ENCODE measurements at places on chromosomes 11 and 22.

- DNase-seq: no peak
Observed at GRCh38 chr22:36377022-36377631, 10.6 kb downstream of the MYH9 start.

GRCh38 chr11:44862558-44863101 is 88.1 kb downstream of the TP53I11 start:
- no peak for DNase-seq

- peak; percentile 29 for DNase-seq
Observed at GRCh38 chr11:69000831-69001242, 12.2 kb downstream of the MRGPRF start.

DNA sequence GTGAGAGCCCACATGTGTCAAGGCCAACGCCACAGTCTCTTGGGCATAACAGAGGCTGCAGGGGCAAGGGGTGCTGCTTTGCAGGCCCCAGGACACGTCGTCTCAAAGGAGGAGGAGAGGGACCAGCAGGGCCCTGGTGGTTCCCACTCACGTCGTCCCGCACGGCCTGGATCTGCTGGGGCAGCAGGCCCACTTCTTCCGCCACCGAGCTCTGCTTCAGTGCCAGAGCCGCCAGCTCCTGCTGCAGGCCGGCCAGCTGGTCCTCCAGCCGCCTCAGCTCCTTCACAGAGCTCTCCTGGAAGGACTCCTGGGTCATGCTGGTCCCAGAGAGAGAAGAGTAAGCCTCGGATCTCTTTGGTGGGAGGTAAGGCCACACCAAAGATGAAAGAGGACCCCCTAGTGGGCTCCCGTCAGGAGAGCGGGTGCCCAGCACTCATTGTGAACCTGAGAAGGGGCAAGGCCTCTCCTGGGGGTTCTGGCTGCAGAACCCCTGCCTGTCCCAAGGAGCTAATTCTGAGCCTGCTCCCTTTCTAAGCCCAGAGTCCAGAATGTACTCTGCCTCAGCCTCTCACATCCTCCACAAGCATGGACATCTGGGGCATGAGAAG is 15.6 kb downstream of the SUN2 start:
- no peak for DNase-seq

DNA sequence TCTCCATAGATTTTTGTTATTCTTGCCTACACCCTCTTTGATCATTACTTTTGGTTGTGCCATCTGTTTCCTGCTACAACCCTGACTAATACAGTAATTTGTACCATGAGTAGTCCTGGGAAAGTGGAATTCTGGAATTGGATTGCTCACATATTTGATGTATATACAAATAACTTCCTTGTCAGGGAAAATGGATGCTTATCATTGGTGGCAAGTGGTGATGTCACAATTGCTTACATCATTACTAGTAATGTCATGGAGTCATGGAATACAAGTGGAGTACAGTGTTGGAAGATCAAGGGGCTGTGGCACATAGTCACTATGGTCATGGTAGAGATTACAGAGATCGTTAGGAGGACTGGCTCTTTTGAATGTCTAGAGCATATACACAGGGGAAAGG is 24.4 kb downstream of the AASDHPPT start:
- no peak for DNase-seq

- DNase-seq: no peak
Observed at GRCh38 chr11:117687776-117688175, 109.2 kb downstream of the DSCAML1 start.

DNA sequence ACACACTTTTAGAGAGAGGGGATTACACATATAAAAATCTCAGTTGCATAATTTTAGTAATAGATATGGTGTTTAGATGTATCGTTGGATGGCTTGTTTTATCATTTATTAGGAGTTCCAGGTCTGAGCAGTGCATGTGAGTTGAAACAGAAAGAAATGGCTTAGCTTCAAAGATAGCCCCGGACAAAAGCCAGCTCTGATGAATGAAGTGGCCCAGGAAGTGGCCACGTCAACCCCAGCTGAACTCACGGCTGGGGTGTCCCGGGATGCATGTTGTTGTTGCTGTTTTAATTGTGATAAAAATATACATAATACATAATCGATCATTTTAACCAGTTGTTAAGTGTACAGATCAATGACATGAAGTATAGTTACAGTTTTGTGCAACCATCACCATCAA is 1513.6 kb downstream of the BRD1 start:
- DNase-seq: no peak

GRCh38 chr11:9038541-9038940 is 34.7 kb upstream of the NRIP3 start:
- DNase-seq: no peak

DNA sequence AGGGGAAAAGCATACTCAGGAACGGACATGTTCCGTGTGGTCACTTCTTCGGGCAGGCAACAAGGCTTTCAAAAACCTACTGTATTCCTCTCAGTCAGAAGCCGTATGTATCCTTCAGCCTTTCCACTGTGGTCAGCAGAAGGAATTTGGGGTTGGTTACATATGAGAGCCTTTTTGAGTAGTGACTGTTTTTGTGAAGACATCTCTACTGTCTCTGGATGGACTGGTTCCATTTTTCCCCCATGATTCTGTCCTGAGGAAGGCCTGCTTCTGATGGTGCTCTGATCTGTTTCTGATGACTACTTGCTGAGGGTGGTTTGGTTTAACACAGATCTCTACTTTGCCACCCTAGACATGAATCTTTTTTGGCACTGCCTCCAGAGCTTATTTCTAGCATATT is 63.7 kb upstream of the HORMAD2 start:
- no peak for DNase-seq

DNA sequence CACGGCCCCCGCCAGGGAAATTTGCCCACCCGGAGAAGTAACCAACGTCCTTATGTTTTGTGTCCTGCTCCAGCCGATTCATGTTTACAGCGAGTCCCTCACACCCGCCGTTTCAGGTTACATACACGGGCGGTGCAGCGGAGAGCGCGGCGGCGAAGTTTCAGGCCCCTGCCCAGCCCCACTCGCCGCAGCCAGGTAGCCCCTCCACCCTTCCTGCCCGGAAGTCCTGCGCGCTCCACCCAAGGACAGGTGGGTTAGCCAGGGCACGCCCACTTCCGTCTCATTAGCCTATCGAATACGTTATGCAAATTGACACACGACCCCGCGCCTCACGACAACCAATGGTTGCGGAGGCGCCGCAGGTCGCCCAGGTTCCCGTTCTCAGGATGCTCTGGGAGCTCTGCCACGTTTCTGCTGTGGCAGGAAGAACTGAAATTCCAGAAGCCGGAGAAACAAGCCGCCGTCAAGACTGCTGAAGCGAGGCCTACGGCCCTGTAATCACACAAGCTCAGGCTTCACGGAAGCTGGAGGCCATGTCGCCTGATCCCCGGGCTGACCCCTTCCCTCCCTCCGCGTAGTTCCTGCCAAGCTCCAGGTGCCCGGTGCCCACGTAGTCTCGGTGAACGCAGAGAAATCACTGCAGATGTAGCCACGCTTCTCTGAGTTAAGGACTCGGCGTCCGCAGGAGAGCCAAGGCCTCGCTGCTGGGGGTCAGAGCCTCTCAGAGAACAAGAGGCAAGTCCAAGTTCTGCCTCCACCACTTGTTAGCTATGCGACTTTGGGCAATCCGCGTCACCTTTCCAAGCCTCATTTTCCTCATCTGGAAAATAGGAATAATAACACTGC is 22.4 kb upstream of the MYH9 start:
- no peak for DNase-seq

DNA sequence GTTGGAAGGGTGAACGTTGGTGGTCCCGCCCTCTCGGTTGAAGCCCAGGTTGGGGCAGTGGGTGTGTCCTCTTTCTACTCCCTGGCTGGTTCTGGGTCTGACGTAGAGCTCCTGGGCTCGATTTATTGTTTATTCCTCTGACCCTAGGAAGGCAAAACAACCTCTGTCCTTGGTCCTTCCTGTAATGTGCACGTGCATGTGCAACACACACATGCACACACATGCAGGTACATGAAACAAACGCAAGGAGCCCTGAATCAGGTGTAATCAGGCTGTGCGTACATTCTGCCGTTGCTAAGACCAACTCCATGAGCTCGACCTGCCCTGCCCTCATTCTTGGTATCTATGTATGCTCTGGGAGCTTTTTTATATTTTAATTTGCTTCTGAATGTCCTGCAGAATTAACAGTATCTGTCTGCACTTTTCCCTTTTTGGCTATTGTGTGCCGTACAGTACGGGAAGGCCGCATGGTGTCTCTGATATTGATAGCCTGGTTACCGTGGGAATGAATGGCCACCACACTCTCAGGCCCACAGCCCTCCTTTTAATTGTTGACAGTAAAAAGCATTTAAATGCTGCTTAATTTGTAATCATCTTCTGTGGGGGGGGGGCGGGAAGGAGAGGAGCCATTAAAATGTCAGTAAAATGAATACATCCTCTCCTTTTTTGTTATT is 66.0 kb upstream of the NNMT start:
- no peak for DNase-seq

DNA sequence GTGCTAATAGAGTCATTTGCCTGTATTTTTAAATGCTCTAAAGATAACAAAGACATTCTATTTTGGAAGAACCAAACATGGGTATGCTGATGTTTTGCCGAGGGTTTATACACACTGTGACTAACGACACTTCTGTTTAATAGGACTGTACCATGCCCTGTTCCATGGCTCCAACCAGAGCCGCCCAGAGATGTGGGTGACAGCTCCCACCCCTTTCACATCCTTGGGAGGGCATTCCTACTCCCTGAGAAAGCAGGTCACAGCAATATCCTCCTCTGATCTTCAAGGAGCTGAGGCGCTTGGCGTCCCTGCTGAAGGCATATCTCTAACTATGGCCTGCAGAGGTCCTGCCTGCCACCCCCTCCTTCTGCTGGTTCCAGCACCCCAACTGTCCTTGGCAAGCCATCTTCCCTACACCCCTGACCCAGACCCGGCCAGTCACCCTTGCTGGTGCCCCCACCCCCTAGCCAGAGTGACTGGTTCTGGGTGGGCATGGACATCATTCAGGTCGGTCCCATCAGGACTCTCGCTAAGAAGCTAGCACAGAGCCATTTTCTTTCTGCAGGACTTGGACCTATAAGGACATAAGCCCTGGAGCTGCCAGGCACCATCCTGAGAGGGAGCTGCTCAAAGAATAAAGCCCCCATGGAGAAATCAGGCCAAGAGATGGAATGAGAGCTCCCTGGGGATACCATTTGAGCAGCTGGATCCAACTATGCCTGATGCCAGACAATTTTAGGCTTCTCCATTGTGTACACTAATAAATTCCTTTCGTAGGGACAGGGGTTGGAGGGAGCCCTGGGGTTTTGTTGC is 381.3 kb downstream of the CTTN start:
- no peak for DNase-seq

- no peak for DNase-seq
Observed at GRCh38 chr11:115499241-115499799, 4.9 kb downstream of the CADM1 start.

GRCh38 chr22:44225091-44225689 is 44.5 kb downstream of the PARVG start:
- no peak for DNase-seq

DNA sequence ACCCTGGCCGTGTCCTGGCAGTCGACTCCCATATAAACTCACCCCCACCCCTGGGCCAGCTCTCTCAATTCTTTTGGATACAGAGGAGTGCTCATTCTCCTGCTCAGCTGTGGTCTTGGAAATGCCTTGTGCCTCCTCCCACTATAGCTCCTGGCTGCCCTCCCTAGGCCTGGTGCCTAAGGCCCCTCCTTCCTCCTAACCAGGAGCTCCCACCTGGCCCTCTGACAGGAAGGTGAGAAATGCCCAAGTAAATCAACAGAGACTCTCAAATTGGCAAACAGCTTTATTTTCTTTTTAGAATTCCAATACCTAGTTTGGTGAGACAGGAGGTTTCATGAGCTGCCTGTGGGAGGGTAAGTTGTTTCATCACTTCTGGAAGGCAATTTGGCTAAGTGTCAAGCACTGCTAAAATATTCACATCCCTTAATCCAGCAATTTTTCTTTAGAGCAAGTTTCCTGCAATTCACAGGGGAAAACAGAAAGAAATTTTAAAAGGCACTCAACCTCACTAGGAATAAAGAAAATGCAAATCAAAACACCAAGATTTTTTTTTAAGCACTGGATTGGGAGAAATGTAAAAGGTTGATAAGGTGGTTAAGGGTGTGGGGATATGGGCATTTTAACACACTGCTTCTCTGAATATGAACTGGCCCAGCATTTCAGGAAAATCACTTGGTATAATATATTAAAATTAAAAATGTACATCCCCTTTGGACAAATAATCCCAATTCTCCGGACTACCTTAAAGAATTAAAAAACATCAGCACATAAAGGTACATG is 209.7 kb upstream of the ARHGAP20 start:
- peak; percentile 15 for DNase-seq

DNA sequence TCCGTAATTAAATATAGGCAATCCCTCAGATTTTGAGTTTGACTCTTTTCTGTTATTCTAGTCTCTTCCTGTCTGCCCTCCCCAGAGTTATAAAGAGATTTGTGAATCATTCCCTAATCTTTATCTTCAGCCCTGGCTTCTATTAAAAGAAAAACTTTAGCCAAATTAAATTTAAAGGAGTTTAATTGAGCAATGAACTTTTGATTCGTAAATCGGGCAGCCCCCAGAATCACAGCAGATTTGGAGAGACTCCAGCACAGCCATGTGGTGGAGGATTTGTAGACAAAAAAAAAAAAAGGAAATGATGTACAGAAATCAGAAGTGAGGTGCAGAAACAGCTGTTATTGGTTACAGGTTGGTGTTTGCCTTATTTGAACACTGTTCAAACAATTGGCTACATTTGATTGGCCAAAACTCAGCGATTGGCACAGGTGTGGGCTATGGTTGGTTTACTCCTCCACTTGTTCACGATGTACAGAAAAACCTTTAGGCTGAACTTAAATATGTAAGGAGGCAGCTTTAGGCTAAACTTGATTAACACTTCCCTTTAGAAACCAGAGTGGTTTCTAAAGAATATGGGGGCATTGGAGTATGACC is 2.3 kb upstream of the ALKBH8 start:
- no peak for DNase-seq

- no peak for DNase-seq
Observed at GRCh38 chr11:114386131-114386530, 14.2 kb downstream of the C11orf71 start.

GRCh38 chr22:27995801-27996528 is 76.9 kb upstream of the PITPNB start:
- DNase-seq: no peak

GRCh38 chr22:42313804-42314581 is 43.5 kb upstream of the TCF20 start:
- peak; percentile 79 for DNase-seq

DNA sequence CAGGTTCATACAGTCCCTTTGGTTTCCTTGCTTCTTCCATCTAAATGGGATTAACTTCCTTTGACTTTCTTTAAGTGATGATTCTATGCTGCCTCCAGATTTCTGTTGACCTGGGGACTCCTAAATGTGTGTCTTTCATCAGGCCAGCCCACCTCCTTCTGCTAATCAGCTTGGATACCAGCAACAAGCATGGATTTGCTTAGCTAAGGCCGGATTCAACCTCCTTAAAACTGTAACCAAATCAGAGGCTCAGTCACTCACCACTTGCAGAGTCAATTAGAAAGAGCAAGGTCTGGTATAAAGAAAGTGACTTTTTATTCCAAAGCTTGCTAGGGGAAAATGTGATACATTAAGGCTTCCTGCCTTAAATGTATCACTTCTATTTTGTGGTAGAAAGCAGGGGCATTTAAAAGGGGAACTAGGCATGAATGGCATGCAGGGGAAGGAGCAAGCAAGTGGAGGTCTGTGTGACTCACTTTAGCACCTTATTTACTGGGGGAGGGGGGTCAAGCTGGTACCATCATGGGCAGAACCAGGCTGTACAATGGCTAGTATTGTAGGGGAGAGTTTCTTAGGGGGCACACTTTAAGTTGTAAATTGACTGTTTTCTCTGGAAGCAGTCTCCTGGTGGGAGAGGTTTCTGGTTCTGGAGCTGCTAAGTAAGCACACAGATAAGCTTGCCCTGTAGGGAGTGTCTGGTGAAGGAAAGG is 239.0 kb upstream of the PDGFD start:
- no peak for DNase-seq

GRCh38 chr22:23037429-23038333 is 32.6 kb upstream of the GNAZ start:
- DNase-seq: no peak

Data from NCI-H446 (cell line).